NCI-H2081 (cell line): ENCODE measurements at places on chromosomes 4 and X.

DNA sequence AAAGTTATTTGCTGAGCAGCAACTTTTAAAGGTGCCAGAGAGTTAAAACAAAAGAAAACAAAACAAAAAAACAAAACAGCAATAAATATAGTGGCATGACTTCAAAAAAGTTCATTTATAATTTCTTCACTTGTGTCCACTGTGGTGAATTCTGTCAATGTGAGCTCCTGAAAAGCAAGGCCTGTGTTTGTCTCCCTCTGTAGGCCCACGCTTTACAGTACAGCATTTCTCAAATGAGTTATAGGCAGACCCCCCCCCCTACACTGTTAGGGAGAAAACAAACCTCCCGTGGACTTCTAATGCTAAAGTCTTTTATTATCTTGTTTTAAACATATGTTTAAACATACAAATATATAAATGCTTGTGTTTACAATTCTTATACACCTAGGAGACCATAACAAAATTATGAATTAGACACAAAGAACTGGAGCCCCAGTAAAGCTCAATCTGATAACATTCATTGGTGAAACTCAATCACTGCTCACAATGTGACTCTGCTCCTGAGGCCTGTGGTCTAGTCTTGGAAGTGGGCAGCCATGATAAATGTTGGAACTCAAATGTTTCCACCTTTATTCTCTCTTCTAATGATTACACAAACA lies 47.0 kb upstream of the SCOC start:
- DNase-seq = peak; percentile 66

DNA sequence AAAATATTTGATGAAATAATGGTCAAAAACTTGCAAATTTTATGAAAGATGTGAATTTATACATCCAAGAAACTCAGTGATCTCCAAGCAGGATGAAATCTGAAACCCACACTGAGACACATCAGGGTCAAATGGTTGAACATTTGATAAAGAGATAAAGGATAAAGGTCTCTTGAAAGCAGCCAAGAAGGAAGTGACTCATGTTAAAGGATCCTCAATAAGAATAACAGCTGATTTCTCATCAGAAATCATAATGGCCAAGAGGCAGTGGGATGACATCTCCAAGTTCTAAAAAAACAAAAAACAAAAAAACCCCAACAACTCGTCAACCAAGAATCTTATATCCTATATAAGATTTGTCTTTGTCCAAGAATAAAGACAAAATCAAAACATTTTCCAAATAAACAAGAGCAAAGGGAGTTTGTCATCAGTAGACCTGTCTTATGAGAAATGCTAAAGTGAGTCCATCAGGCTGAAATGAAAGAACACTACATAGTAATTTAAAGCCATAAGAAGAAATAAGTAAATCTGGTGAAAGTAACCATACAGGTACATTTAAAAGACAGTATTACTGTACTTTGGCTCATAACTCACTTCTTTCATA lies 121.7 kb downstream of the PDS5A start:
- DNase-seq = no peak

DNA sequence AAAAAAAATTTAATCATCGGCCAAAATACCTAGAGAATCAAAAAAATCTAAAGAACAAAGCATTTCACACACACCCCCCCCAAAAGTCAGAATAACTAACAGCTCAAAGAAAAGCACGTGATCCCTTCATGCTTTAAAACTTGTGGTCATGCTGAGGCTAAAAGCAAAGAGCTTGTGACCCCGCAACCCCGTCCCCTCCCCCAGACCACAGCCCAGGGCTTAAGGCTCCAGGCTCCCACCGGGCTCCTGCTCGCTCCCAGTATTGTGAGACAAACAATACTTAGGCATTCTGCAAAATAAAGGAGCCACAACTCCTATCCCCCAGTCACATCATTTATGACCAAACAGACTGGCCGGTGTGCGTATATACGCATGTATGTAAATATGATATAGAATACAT lies 62.1 kb upstream of the CCDC160 start:
- no peak for DNase-seq

DNA sequence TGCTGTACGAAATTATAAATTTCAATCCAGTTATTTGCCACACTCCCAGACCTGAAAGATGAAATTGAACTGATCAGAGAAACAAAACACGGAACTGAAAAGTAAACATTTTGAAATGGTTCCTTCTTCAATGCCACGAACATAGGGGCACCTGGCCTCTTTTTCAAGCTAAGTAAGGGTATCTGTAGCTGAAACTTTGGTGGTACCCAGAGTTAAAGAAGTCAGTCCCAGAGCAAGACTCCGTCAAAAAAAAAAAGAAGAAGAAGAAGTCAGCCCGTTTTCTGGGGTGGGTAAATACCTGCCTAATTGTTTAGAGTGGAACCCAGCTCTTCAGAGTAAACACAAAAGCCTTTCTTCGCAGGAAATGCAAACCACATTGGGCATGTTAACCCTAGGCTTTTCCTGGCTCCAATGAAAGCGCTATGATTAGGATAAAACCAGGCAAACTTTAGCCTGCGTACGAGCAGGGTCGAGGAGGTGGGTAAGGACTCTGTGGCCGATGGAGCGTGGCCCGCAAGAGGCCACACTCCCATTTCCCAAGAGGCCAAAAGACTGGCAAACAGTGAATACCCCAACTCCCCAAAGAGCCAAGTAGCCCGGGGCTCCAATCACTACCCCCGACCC lies 1.3 kb downstream of the ANTXR2 start:
- DNase-seq = no peak

GRCh38 chrX:100931218-100931924 lies 2.7 kb upstream of the XKRX start:
- DNase-seq = no peak

DNA sequence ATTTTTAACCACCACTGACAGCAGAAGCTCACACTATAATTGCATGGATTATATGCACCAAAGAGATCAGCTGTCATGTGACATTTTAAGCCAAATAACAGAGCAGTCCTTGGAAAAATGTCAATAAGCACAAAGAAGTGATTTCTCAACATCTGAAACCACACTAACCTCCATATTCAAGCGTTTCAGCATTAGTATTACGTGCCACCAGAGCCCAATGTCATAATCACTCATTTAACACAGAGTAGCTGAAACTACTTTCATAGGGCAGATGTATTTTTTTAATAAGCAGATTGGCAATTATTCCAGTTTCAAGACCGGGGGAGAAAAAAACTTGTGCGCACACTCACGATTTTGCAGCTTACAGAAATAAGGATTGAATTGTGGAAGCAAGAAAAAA lies 76.6 kb downstream of the SH3KBP1 start:
- no peak for DNase-seq

GRCh38 chr4:106652095-106652494 lies 283.5 kb upstream of the GIMD1 start:
- DNase-seq = no peak

GRCh38 chr4:68145261-68145660 lies 15.6 kb upstream of the TMPRSS11F start:
- no peak for DNase-seq

GRCh38 chrX:132023896-132024386 lies 839 bp downstream of the STK26 start:
- DNase-seq = peak; percentile 69

DNA sequence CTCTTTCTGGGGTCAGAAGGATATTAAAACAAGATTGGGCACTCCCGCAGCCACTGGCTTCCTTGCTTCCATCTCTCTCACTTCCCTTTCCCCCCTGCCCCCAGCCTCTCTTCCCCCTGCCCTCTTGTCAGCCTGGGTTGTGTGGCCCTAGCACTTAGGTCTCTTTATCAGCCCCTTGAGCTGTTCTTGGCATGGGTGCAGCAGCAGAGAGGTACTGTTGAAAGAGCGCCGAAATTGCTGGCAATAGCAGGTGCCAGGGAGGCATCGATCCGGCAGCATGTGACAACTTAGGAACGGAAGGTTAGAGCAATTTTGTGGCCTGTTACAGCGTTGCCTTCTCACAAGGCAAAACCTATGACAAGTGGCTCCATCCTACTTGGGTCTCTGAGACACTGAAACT lies 333.1 kb upstream of the IGFBP7 start:
- no peak for DNase-seq

- DNase-seq = no peak
These were observed 774 bp downstream of the ZCCHC4 start for GRCh38 chr4:25313201-25313895.

GRCh38 chr4:89754531-89754930 lies 82.4 kb downstream of the SNCA start:
- no peak for DNase-seq

- peak; percentile 1 for DNase-seq
These were observed 615.1 kb downstream of the CENPC start for GRCh38 chr4:66930206-66930605.

- DNase-seq = no peak
These were observed 444.2 kb upstream of the FAM241A start for GRCh38 chr4:111701102-111701501.

DNA sequence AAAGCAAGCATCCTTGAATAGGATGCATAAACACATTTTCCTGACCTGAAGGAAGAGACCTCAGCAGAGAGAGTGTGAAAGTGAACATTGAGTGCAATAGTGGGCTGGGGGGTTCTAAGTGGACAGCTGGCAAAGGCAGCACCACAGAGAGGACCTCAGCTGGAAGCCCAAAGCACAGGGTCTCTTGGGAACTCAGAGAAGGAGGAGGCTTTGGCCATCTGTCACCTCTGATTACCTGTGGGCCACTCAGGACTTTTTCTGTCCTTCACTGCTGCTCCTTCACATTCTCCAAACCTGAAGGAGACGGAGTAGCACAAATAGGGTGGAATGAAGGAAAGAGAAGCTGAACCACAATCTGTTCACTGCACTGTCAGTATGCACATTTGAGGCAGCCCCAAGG lies 37.9 kb upstream of the FAT4 start:
- DNase-seq = no peak

GRCh38 chr4:166274136-166274761 lies 401.2 kb downstream of the TLL1 start:
- DNase-seq = no peak

DNA sequence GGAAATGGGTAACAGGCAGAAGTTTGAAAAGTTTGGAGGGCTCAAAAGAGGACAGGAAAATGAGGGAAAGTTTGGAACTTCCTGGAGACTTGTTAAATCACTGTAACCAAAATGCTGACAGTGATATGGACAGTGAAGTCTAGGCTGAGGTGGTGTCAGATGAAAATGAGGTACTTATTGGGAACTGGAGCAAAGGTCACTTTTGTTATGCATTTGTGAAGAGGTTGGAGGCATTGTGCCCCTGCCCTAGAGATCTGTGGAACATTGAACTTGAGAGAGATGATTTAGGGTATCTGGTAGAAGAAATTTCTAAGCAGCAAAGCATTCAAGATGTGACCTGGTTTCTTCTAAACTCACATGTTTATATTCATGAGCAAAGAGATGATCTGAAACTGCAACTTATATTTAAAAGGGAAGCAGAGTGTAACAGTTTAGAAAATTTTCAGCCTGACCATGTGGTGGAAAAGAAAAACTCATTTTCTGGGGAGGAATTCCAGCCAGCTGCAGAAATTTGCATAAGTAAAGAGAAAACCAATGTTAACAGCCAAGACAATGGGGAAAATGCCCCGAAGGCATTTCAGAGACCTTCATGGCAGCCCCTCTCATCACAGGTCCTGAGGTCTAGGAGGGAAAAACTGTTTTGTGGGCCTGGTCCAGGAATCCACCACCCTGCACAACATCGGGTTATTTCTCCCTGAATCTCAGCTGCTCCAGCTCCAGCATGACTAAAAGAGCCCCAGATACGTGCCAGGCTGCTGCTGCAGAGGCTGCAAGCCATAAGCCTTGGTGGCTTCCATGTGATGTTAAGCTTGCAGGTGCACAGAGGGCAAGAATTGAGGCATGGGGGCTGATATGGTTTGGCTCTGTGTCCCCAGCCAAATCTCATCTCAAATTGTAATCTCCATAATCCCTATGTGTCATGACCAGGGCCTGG lies 632.5 kb upstream of the GNPDA2 start:
- no peak for DNase-seq

DNA sequence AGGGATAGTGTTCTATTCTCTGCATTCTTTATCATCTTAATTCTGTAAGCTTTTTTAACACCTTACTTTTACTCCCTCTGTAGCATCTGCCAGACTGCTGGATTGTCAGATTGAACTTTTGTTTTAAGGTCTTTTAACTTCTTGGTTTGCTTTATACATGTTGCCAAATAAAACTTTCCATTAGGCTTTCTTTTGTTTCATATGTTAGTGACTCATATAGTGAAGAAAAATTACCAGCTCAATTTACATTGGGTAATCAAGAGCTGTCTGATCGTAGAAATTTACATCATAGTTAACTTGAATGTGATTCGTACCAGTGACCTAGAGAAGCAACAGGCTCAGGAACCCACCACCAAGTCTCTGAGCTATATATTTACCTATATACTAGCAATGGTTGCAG lies 28.5 kb upstream of the KLHL4 start:
- DNase-seq = no peak

- peak; percentile 49 for DNase-seq
These were observed 72.9 kb upstream of the STIM2 start for GRCh38 chr4:26787461-26788340.
